ENCODE measurements at places on chromosomes 6 and 20. TPM values are rescaled to one million over a fixed set of nuclear protein-coding genes. Genes with fewer than 3 reads are reported as not detected.
A peak's percentile ranks its signal among the peaks of the same experiment; 100 is the strongest.

EIF6 gene
- total RNA-seq: 462 TPM

LPIN3 gene
- 14.2 TPM for total RNA-seq

SAMD5 gene
- total RNA-seq: 0.04 TPM

HLA-DMB gene
- not detected for total RNA-seq

TGM6 gene
- not detected for total RNA-seq

BTN1A1 gene
- not detected for total RNA-seq

PAX1 gene
- not detected for total RNA-seq

GRCh38 chr6:30490026-30490876, 942 bp downstream of the HLA-E start:
- no peak for DNase-seq

DNA sequence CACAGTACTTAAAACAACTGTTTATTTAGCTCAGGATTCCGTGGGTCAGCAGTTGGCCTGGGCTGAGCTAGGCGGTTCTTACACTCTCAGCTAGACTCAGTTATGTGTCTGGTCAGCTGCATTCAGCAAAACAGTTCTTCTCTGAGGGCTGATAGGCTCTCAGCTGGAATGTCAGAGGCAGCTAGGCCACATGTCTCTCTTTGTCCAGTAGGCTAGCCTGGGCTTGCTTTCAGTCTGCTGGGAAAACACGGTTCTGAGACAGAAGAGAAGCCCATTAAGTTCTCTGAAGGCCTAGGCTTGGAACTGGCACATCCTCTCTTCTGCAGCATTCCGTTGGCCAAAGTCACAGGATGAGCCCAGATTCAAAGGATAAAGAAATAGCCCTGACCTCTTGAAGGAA, 65.6 kb downstream of the TULP4 start:
- no peak for DNase-seq

DNA sequence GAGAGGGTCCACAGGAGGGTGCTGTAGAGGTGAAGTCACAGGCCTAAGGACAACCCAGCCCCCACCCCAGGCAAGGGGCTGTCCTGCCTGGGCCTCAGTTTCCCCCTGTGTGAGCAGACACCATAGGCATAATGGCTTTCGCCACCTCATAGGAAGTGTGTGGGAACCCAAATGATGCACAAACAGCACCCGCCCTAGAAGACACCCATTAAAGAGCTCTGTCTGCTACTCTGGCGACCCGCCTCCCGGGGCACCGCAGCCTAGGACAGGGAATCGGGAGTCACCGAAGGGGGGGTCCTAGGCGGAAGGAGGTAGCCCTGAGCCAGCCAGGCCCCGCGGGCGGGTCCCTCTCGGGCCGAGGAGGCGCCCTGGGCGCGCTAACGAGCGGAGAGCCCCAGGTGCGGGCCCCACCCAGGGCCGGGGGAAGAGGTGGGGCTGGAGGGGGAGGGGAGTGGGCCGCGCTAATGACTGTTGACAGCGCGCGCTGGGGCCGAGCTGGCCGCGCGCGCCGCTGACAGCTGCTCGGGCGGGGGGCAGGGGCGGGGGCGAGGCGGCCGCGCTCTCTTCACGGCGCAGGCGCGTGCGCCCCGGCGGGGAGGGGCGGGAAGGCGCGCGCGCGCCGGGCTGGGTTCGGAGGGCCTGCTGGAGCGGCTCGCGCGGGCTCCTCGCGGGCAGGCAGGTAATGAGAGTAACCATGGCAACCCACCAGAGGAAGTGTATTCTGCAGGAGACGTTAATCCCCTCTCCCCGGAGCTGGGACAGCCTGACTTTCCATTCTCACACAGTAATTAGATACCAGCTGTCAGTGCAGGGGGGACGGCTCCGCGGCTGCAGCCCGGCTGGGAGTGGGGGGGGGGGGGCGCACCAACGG, 48.9 kb downstream of the NOL4L start:
- peak; percentile 79 for DNase-seq

DNA sequence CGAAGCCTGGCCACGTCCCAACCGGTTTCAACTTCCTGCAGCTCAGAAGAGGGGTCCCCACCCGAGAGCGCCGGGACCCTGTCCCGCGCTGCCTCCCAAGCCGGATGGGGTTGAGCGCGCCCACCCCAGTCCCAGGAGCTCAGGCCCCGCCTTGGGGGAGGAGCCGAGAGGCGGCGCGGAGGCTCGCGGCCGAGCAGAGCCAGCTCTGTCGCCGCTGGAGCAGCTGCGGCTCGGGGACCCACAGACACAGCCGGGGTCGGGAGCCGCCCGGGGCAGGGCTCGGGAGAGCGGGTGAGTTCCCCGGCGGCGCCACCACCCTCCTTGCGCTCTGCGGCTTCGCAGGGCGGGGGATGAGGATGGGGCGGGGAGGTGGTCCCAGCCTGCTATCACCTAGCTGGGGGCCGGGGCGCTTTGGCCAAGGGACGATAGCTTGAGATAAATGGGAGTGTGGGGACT, at the start of gene PPP1R16B:
TSS of gene PPP1R16B (plus strand) at position 196 of the 456 bp plus-strand sequence. CDS start 30,229 bp downstream, outside the sequence.
- DNase-seq: no peak

DNA sequence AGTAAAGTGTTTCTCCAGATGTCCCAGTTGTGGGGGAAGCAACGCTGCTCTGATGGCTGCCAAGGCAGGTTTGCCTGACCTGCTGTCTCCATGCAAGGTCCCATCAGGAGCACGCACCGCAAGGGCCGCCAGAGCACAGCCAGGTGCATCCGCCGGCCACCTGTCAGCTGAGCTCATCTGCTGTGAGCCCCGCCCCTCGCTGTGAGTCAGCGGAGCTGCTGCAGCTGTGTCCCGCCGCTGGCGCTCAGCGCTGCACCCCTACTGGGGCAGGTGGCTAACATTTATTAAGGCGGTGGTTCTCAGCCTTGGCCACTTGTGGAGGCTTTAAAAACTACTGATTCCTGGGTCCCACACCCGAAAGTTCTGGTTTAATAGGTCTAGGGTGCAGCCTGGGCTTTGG, 225.7 kb downstream of the UST start:
- DNase-seq: peak; percentile 21

DNA sequence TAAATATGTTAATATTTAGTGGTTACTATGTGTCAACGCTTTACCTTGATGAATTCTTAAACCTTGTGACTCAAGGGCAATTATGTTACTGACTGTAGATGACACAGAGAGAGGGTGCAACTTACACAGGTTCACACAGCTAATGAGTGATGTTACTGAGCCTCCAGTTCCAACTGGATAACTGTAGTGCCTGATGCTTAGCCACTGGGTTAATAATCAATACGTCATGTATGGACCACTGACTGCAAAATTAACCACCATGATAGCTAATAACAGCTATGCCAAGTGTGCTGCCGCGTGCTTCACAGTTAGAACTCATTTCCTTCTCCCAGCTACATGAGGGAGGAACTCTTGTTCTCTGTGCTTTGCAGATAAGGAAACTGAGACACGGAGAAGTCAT, 45.4 kb downstream of the SIRPA start:
- no peak for DNase-seq

GRCh38 chr6:1502041-1502440, 107.7 kb upstream of the FOXC1 start:
- DNase-seq: no peak

- DNase-seq: no peak
These were observed 128.7 kb upstream of the TSHZ2 start for GRCh38 chr20:52843425-52843824.

- no peak for DNase-seq
These were observed 95.2 kb upstream of the INSM1 start for GRCh38 chr20:20272686-20273085.

- DNase-seq: no peak
These were observed 60.8 kb upstream of the HBS1L start for GRCh38 chr6:135115411-135115810.

- no peak for DNase-seq
These were observed 36.5 kb downstream of the CDH26 start for GRCh38 chr20:59994697-59995122.

DNA sequence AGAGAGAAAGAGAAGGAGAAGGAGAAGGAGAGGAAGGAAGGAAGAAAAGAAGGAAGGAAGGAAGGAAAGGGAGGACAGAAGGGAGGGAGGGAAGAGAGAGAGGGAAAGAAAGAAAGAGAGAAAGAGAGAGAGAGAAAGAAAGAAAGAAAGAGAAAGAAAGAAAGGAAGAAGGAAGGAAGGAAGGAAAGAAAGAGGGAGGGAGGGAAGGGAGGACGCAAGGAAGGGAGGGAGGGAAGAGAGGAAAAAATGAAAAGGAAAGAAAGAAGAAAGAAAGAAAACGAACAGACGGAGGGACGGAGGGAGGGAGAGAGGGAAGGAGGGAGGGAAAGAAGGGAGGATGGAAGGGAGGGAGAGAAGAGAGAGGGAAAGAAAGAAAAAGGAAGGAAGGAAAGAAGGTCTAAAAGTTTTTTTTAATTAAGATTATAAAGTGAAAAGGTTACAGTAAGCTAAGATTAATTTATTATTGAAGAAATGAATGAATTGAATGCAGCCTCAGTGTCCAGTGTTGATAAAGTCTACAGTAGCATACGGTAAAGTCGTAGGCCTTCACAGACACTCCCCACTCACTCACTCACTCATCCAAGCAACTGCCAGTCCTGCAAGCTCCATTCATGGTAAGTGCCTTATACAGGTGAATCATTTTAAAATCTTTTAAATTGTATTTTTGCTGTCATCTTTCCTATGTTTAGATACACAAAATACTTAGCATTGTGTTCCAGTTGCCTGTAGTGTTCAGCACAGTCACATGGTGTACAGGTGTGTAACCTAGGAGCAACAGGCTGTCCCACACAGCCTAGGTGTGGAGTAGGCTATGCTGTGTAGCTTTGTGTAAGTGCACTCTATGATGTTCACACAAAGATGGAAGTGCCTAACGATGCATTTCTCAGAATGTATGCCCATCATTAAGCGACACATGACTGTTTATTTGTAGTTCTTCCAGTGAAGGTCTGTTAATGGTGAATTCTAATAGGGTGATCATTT, 20.3 kb upstream of the ARID1B start:
- no peak for DNase-seq

- DNase-seq: no peak
These were observed 189.5 kb upstream of the GMDS start for GRCh38 chr6:2434912-2435311.

- no peak for DNase-seq
These were observed 15.0 kb downstream of the SLC2A10 start for GRCh38 chr20:46724343-46724959.

DNA sequence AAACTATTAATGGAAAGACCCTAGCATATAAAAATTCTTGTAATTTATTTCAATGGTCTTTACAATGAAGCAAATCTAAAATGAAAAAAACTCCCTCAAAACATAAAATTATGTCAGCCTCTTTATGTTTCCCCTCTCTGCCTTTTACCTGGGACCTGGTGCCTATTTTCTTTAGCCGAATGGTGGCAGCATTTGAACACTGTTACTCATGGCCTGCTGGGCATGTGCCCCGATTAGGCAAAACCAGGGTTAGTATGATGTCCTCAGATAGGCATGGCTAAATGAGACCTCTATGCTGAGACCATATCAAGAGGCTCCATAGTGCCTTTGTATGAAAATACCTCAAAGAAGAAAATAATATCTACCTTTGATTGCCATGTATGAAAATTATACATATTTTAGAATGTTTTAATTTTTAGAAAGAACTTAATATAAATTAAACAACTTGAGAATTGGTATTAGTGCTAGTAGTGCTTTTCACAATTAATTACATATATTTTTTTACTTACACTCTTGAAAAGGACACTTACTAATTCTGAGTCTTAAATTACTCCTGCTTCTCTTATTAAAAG, 22.5 kb upstream of the C6orf58 start:
- peak; percentile 46 for DNase-seq

GRCh38 chr6:105445481-105445880, 42.6 kb upstream of the PREP start:
- DNase-seq: no peak

GRCh38 chr6:14711056-14711703, 534.7 kb upstream of the JARID2 start:
- peak; percentile 28 for DNase-seq

DNA sequence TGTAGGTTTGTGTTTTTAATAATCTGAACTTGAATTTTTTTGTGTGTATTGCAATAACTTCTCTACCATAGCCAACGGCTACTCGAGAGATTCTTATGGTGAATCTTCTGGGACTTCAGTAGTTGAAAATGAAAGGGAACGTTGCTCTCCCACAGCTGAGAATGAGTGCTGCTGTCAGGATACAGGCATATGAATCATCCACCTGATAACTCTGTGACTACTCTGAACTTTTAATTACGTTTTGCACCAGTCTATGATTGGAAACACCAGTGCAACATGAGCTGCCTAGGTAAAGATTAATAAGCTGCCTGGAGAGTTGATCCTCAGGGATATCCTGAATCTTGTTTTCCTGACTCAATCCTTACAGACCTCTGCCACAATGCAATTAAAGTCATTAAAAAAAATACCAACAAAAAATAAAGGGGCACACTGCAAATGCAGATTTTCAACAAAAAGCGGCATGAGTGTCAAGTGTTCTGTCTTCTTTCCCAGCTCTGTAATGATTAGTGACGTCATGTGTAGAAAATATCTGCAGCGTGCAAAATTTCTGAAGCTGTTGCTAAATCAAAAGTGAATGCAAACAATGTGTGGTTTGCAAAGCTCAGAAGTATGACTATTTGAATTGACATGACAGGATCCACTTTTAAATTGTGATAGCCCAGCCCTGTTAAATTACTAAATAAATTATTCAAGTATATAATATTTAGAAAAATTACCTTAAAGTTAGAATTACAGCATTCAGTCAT, 432.2 kb downstream of the HTR1B start:
- no peak for DNase-seq

DNA sequence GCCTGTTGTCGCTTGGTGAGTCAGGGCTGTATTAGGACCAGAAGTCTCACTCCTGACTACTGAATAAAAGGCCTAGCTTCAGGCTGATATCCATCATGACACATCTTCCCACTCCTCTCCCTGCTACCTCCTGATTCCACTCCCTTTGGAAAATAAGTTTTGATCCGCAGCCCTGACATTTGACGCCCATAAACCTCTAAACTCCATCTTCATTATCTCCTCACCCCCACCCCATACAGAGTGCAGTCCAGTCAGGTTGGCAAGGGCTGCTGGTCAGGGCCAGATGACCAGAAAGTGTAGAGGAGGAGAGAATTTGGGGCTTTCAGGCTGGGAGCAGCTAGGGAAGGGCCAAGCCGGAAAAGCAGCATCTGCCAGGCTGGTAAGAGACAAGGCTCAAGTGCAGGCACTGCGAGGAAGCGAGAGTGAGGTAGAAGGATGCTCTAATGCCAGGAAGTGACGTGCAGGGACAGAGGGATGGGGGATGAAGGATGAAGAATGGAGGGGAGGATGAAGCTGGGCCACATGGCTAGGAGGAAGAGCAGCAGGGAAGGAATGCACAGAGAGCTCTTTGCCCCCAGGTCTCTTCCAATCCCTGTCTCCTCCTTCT, 1.2 kb downstream of the GGT7 start:
- no peak for DNase-seq

GRCh38 chr20:35985806-35986205, 17.4 kb downstream of the CNBD2 start:
- DNase-seq: no peak

DNA sequence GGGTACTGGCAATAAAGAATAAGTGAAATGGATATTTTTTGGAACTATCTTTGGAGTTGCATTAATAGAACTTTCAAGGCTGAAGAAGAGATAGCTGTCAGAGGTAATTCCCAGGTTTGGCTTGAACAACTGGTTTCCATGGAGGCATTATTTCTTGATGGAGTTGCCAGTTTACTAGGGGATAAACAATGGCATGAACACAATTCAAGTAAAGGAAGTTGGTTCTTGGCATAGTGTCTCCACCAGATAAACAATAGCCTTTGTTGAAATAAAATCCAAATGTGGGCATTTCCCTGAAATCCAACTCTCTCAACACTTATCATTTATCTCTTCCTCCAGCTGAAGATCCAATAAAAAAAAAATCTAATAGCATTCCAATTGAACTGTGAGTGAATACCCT, 454.9 kb downstream of the C6orf118 start:
- DNase-seq: no peak
